Urinary bladder (tissue), 4 donors: ENCODE measurements at places on chromosomes 3 and 15. TPM values are rescaled to one million over a fixed set of nuclear protein-coding genes. Genes with fewer than 3 reads are reported as not detected.

Gene DOCK3
- polyA plus RNA-seq = 0.66 TPM

Gene FAH
- 21.9 TPM for polyA plus RNA-seq

Gene PLA2G4F
- 2.7 TPM for polyA plus RNA-seq

Gene ADPRH
- 13.0 TPM for polyA plus RNA-seq

Gene SEMA3G
- polyA plus RNA-seq = 28.5 TPM

Gene MST1
- polyA plus RNA-seq = 11.2 TPM

Gene ASB14
- not detected for polyA plus RNA-seq

Gene HACD3
- 37.4 TPM for polyA plus RNA-seq

Gene ARRDC4
- 30.5 TPM for polyA plus RNA-seq
